Activated T-cell treated with anti-CD3 and anti-CD28 coated beads for 24 hours (primary cell): ENCODE measurements at places on chromosomes 1 and 21.

- DNase-seq = no peak
Observed at GRCh38 chr1:27574871-27575831, 28.8 kb downstream of the AHDC1 start.

GRCh38 chr1:234509457-234510328, 30.7 kb upstream of the TARBP1 start:
- DNase-seq = no peak

DNA sequence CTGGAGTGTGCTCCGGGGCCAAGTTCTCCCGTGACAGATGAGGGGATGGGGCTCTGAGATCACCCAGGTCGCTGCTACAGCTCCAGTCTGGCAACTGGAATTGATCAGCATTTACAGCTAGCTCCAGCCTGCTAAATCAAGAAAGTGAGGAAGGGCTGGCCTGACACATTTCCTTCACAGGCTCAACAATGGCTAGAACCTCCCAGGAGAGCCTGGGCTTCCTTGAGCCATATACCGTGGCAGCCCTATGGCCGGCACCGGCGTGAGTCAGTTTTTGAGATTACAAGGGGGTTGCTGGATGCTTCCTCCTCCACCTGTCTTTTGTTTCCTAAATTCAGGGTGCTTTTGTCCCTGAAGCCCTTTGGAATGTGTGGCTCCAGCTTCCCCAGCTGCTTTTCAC, 104.2 kb downstream of the ETS2 start:
- DNase-seq = no peak

DNA sequence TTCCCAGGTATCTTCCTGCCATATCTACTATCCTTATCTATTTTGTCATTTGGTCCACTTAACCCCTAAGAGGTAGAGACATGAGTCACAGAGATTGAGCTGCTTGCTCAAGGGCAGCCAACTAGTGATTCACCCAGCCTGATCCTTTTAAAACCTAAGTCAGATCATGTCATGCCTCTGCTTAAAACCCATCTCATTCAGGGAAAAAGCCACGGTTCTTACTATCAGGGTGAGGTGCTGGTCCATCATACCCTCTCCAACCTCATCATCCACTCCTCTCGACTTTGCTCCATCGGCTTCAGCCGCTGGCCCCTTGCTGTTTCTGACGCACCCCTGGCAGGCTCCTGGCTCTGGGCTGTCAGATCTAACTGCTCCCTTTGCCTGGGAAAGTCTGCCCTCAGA, 14.4 kb upstream of the PPP1R15B start:
- no peak for DNase-seq

- no peak for DNase-seq
Observed at GRCh38 chr1:168161459-168161858, 17.3 kb upstream of the TIPRL start.

DNA sequence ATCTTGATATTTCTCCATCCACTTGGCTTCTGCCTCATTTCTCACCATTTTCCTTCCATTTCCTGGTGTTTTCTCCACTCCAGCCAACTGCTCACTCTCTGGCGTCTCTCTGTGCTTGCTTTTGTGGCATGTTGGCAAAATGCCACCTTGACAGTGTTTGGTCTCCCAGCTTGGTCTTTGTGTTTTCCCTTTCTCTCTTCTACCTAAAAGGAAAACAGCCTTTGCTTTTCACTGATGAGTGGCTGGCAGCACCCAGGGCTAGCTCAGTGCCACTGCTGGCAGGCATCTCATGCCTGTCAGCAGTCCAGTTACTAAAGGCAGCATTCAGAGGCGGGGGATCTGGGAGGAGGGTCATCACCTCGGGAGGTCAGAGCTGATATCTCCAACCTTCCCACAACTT, 55.3 kb upstream of the DSCAM start:
- DNase-seq = no peak

DNA sequence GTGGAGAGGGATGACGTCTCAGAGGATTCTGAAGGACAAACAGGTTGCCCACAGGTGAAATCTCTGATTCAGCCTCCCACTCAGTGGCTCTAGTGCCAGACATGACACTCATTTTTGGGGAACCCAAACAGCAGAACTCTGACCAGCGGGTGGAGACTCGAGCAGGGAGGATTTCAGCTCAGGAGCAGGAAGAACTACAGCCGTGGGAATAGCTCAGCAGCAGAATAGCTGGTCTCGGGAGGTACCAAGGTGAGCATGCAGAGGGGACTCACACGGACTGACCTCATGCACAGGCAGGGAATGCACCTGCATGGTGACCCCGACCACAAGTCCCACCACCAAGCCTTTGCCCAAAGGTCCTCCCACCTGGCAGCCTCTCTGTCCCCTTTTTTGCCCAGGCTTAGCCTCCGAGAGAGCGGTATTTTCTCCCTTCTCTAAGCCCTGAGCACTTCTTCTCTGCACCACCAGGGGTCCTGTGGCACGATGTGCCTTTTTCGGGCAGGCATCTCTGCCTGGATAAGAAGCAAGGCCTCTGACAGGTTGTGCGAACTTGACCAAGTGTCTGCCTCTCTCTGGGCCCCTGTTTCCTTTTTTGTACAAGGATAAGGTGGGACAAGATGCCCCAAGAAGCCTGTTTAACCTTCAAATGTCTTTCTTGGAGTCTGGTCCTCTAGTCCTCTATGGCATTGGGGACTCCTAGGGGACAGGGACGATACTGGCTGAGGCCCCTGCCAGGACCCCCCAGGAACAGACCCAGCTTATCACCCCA, 8.8 kb upstream of the FGR start:
- peak; percentile 63 for DNase-seq

GRCh38 chr1:192700834-192701271, 64.9 kb downstream of the RGS13 start:
- DNase-seq = no peak

- DNase-seq = no peak
Observed at GRCh38 chr1:178768423-178768822, 43.4 kb downstream of the RALGPS2 start.

DNA sequence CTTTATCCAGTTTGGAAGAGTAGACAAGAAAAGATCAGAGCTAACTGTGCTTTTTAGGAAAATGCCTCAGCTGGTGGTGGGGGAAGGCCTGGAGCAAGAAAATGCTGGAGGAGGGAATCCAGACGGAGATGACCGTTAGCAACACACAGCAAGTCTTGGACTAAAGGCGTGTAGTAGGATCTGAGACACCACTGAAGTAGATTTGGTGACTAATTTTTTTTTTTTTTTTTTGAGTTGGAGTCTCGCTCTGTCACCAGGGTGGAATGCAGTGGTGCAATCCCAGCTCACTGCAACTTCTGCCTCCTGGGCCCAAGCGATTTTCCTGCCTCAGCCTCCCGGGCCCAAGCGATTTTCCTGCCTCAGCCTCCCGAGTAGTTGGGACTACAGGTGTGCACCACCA, 41.2 kb downstream of the LPAR3 start:
- no peak for DNase-seq
